Stimulated activated CD4-positive, alpha-beta T cell treated with anti-CD3 and anti-CD28 coated beads, TNF-alpha, amount 100 ng/mL, for 1 hour (primary cell): ENCODE measurements at places on chromosomes 7 and 10.
A peak's percentile ranks its signal among the peaks of the same experiment; 100 is the strongest.

- DNase-seq = no peak
Observed at GRCh38 chr10:2340831-2341647, 603.7 kb upstream of the ADARB2 start.

- DNase-seq = no peak
Observed at GRCh38 chr7:153414288-153414629, 637.9 kb upstream of the DPP6 start.

DNA sequence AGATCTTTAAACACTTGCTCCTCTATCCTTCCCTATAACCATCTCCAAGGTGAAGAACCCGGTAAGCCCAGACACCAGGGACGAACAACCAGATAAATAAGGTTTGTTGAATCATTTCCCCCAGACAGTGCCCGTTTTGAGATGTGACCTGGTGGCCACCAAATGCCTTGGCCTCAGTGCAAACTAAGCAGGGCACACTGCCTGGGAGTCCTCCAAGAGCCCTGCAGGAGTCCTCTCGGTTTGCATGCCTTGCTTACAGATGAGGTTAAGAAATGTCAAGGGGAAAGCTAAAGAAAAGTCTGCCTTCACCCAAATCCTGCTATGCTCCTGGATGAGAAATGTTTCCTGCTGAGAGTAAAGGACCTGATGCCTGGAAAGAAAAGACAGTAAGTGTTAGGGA, 31.6 kb downstream of the SLIT1 start:
- no peak for DNase-seq

GRCh38 chr10:17335065-17335464, 107.0 kb downstream of the VIM start:
- DNase-seq = no peak

DNA sequence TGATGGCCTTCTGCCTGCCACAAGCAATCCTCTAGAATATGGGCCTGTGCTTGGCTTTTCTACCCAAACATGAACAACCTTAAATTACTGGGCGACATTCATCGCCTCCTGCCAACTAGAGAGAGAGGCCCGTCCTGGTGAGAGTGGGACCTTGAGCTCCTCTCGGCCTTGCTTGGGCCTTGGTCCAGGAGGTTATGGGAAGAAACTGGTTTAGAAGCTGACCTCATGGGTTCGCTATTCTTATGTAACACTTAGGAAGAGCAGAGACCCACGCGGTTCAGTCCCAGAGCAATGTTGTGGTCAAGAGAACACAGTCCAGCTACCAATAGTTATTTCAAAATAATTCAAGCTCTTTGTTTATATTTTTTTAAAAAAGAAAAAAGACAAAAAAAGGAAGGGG, 176.3 kb upstream of the ZNF32 start:
- DNase-seq = no peak

DNA sequence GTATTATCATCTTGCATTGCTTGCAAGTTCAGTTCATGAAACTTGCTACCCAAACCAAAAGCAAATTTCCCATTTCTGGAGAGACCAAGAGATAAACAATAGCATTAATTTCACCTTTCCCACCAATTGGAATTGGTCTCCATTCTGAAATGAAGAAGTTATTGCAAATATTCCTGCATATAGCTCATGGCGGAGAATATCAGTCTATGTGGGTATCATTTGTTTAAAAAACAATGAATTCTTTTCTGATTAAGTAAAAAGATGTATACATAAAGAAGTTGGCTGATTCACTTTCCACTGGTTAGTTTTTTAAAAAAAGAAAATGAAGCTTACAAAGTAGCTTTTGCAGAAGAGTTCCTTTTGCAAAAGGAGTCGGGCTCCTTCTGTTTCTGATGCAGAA, 19.5 kb upstream of the ANK3 start:
- no peak for DNase-seq

- DNase-seq = peak; percentile 18
Observed at GRCh38 chr10:79929409-79929904, 19.4 kb downstream of the SFTPD start.

DNA sequence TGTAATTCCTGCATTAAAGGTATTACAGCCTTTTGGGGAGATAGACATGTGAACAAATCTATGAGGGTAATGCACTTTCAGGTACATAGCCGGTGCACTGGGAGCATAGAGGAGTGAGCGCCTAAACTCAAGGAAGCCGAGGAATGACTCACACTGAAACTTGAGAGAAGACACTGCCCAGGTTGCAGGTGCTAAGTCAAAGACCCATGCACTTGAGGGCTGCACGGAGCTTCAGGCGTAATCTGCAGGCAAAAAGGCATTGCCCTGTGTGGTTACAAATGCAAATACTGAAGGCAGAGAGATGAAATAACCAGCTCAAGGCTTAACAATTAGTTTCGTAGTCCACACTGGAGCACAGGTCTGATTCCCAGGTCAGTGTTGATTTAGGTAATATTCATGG, 51.0 kb upstream of the OSBPL3 start:
- no peak for DNase-seq

DNA sequence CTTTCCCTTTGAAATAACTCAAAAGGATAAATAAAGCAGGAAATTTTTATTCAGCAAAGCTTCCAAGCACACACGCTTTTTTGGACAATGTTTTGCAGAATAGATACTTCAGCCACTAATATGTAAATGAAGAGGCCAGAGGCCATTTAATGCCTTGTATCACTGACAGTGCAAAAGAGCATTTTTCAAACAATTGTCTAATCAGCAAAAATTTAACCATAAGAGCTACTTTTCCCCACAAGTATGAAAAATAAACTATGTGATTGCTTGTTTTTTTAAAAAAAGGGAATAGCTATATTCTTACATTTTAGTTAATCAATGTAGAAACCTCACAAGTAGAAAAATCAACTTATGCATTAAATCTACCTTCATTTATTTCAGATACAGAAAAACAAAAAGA, 99.7 kb downstream of the COL28A1 start:
- DNase-seq = no peak

DNA sequence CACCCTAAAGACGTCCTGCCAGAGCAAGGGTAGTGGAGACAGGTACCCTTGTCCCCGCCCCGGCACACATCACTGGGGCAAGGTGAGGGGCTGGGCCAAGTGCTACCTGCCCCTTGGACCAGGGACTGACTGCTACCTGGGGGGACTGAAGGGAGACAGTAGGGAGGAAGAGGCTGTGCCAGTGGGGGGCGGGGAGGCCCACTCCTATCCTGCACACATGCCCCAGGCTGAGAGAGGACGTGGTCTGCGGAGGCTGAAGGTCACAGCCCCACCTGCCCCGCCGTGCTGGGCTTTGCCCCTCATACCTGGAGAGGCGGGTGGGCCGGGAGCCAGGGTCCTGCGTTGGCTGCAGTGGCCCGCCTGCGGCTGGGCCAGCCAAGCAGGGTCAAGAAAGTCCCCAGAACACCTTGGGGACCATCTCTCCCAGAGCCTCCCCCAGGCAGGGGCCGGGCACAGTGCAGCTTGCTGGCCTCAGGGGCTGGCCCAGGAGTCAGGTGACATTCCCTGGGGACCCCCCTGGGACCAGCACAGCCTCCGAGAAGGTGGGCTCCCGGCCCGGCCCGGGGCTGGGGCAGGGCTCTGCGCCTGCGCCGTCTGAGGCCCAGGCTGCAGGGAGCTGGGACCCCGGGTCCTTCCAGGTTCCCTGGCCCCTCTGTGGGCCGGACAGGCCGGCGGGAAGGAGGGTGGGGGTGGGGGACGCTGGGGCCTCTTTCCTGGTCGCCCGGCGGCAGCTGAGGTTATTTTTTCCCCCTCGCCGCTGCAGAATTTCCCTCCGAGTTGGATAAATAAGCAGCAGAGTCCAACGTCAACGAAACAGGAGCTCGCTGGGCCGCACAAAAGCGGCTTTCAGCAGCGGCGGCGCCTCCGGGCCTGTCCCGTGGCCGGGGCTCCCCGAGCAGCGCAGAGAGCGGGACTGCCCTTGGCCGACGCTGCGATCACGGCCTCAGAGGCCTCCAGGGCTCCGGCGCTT, 9.8 kb upstream of the FZD9 start:
- DNase-seq = no peak

DNA sequence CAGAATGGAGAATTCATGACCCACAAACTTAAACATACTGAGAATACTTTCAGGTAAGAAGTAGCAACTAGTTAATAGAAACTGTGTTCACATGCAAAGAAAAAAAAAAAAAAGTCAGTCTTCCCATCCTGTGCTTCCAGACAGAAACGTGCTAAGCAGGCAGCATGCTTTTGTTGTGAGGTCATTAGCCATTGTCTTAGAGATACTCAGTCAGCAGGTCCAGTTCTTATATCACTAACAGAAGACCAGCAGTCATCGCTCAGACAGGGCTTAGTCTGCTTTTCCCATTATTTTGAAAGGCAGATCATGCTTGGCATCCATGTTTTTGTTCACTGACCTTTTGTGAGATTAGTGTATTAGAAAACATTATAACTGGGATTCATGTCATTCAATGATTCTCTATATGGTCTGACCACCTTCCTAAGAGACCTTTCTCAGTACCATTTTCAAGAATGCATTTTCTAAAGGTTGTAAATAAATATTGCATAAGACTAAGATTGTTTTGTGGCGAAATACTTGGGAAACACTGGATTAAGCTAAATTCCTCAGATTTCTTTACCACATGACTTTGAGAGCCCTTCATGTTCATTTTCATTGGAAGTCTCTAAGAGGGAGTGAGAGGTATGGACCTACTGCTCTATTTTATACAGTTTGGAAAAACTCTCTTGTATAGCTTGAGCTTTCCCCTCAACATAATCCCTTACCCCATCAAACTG, 45.0 kb upstream of the AGBL3 start:
- no peak for DNase-seq

GRCh38 chr7:95781961-95782586, 9.7 kb downstream of the DYNC1I1 start:
- DNase-seq = no peak

DNA sequence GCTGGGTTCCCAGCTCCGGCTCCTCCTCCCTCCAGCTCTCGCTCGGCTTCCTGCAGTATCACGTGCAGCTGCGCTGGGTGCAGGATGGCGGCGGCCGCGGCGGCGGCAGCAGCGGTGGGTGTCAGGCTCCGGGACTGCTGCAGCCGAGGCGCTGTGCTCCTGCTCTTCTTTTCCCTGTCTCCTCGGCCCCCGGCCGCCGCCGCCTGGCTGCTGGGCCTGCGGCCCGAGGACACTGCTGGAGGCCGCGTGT, at the start of gene CNNM1:
Gene CNNM1, plus strand, starts transcription at position 53 of the 250 bp plus-strand sequence. Its CDS starts 32 bp downstream, at position 85.
- no peak for DNase-seq

GRCh38 chr7:85025312-85025756, 161.5 kb downstream of the SEMA3D start:
- DNase-seq = no peak

GRCh38 chr10:51910189-51910588, 210.8 kb upstream of the CSTF2T start:
- no peak for DNase-seq

DNA sequence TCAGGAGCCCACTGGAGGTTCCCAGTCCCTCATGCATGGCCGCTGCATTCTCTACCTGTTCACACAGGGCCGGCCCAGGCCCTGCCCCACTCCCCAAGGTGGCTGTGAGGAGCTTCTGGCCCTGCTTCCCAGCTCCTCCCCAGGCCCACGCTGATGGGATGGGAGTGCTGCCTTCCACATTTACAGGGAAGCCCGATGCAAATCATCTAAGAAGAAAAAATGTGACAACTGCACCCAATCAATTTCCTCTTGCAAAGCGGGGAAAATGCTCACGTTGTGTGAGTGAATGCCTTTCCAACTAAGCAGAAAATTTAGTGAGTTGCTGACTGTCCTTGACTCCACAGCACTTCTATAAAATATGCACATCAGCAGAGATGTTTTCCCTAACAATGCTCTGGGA, 485.8 kb upstream of the MGMT start:
- no peak for DNase-seq

- DNase-seq = no peak
Observed at GRCh38 chr7:134414109-134414508, 44.8 kb downstream of the AKR1B1 start.

DNA sequence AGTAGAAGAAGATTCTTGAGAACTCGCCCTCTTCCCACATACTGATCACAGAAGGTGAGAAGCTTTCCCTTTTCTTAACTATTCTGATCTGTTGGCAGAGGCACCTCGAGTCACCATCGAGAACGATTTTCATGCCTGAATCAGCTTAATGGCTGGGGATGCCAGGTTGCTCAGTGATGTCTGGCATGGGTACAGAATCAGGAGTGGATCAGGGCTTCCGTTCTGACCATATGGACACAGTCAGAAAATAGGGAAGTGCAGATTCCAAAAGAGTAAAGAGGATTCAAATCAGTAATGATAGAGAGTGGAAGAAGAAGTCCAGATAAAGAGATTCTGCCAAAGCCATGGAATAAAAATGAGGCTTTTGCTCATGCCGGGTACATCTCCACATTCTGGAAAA, 52.0 kb upstream of the GRB10 start:
- no peak for DNase-seq

DNA sequence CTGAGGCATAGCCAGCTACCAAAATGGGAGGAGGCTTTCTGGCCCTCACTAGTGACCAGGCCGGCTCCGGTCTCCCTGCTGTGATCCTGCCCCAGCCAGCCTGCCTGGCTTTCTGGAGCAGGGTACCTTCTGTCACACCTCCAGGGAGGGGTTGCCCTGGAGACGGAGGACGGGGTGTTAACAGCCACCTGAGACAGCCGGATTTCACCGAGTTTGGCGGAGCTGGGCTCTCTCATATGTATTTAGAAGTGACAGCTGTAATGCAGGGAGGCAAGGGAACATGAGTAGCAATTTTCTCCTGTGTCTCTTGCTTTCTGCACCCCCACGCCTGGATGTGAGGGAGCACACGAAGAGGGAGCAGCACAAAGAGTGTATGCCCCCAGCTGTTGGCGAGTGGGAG, 473.3 kb downstream of the PLXNA4 start:
- DNase-seq = no peak

DNA sequence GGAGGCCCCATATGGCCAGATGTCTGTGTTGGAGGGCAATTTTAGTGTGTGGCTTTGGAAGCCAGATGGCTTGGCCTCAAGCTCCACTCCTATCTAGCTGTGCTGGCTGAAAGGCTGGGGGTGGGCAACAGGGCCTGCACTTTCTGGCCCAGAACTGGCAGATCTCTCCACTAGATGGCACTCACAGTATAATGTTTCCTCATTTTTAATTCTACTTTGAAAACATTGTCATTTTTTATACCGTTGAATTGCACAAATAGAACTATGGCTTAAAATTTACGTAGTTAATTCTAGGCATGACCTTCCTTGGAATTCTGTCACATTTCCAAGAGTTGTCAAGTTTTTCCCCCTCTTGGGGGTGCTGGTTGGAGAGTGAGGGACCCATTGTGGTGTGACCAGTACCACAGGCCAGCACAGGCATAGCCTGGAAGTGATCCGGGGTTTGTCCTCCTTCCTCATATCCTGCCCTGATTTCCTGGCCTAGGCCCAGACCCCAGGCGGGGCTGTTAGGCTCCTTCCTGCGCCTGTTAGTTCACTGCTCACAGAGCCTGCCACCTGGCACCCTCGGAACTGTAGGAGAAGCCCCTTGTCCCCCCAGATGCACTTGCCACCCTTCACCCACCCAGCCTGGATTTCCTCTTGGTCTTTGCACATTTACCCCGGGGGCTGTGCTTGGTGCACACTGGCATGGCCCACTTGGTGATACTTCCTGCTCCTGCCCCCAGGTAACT, 52.8 kb downstream of the ARHGAP22 start:
- DNase-seq = no peak
